ENCODE measurements at places on chromosomes 3 and 15.

GRCh38 chr15:26201177-26201858 is 338.2 kb upstream of the ATP10A start:
- DNase-seq = no peak

DNA sequence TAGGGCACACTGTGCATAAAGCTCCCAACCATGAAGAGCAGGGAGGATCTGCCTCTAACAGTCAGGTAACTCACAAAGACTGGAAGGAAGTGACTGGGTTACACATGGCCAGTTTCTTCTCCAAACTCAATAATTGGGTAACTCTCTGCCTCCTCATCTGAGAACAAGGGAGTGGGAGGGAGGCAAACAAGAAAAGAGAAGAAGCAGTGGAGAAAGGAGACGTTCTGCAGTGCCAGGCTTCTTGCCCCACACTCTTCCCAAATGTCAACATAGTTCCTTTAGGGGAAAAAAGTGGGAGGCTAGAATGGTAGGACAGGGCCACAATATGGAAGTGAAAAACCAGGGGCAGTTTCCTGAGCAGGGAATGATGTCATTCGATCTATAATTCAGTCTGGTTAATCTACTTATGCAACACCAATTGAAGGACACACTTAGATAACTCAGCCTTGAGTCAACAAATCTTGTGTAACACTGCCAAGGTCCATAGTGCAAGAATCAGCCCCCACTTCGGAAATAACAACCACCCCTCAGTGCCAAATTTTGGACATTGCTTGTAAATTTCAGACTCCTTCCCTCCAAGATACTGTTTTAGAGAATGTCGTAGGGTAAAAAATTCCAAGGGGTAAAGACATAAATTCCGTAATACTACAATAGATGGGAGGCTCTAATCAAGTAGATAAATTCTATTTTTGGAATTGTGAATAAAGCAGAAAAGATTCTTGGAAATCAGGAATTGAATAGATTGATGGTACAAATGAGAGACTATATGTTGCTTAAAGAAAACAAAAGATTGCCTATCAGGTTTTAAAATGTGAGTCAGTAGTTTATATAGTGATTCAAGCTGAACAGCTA is 143.0 kb downstream of the LPP start:
- peak; percentile 98 for DNase-seq

DNA sequence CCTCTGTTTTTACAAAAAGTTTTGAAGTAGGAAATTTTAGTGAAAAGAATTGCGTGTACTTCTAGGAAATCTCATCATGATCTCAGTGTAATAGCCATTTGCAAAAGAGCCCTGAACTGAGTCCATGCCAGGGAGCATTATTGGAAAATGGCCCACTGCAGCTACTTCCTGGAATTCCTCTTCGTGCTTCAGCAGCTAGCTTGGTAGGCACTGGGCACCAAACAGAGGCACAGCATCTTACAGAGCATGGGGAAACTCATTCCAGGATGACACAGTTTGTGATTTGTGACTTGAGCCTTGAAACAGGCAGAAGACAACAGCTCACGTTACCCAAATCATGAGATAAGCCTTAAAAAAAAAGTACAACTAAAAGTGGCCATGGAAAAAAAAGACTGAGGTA is 179.1 kb downstream of the WDR72 start:
- no peak for DNase-seq

- DNase-seq = no peak
Observed at GRCh38 chr15:74135041-74135565, 4.7 kb downstream of the ISLR2 start.

- DNase-seq = no peak
Observed at GRCh38 chr3:127197300-127198189, 4.6 kb downstream of the PRR23E start.

GRCh38 chr3:45687828-45688193 is 1.4 kb upstream of the SACM1L start:
- no peak for DNase-seq

Measured in AML-193 (cell line).